Stimulated activated CD8-positive, alpha-beta memory T cell treated with anti-CD3 and anti-CD28 coated beads, Interleukin-4, amount 100 ng/mL, for 1 hour (primary cell): ENCODE measurements at places on chromosomes 1 and 21.

- DNase-seq, result no peak
Measured at GRCh38 chr1:117020526-117021156, 19.1 kb downstream of the CD101 start.

DNA sequence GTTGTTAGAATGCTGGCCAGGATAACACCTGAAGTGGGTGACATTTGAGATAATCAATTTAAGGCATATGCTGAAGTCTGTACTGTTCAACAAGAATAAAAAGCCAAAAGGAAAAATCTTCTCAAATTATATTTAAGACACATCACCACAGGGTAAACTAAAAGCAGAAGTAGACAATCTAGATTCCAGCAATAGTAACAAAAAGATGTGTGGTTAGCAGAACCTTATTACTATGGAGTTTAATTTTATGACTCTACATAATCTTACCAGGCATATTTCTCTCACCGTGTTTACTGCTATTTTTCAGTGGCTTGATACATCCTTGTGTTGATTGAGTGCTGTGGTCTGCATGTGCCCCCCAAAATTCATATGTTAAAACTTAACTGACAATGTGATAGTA, 300.4 kb upstream of the ZP4 start:
- no peak for DNase-seq

DNA sequence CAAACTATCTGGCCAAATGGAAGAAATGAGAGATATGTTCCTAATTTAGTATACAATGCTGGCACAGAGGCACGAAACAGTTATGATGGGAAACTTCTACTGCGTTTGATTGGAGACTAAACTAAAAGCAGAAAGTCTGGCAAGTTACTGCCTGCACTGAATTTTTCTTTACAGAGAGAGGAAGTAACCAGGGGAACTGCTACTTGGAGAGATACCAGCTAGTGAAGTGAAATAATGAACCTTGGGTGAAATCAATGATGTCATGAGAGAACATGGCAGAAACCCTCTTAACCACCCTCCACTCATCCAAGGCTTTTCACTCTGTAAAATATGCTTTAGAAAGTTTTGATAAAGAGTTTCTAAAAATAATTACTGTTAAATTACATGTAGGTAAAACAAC, 29.3 kb downstream of the NIBAN1 start:
- DNase-seq, result no peak

GRCh38 chr1:192147696-192148095, 10.6 kb upstream of the RGS18 start:
- DNase-seq, result no peak

DNA sequence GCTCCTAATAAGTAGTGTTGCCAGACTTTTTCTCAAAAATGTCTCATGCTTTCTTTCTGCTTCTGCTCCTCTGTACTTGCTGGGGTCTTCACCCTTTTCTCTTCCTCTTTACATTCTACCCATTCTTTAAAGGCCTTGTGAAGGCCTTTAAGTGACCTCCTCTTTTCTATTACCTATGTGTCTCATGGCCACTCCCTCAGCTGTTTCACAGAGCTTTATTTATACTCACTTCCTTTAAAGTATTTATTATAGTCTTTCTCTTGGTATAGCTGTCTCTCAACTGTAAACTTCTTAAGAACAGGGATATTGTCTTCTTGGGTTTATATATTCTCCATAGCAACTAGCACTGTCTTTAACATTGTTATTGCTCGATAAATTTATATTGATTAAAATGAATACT, 792 bp downstream of the GOLPH3L start:
- no peak for DNase-seq
